ENCODE measurements at places on chromosomes 13 and 19.

GRCh38 chr13:27497563-27498230 lies 47.3 kb upstream of the MTIF3 start:
- no peak for DNase-seq

DNA sequence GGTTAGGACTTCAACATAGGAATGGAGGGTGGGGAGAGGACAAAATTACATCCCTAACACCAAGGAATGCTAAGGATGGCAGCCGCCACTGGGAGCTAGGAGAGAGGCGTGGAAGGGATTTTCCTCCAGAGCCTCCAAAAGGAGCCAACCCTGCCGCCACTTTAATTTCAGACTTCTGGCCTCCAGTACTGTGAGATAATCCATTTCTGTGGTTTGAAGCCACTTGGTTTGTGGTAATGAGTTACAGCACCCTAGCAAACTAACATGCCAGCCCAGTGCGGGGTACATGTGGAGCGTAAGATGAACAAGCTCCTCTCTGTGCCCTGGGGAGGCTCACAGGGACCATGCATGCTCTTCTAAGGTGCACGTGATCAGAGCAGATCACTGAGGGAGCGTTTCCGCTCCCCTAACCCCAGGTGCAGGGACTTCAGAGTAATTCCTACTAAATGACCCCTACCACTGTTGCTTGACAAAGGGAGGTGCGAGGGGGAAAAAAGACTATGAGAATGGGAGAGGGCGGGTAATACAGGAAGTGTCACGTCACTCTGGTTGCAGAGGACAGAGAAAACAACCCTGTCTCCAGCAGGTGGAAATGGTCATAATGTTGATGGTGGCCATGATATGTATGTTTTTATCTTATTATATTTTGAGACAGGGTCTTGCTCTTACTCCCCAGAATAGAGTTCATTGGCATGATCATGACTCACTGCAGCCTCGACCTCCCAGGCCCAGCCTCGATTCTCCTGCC lies 12.0 kb downstream of the FPR1 start:
- DNase-seq = no peak

DNA sequence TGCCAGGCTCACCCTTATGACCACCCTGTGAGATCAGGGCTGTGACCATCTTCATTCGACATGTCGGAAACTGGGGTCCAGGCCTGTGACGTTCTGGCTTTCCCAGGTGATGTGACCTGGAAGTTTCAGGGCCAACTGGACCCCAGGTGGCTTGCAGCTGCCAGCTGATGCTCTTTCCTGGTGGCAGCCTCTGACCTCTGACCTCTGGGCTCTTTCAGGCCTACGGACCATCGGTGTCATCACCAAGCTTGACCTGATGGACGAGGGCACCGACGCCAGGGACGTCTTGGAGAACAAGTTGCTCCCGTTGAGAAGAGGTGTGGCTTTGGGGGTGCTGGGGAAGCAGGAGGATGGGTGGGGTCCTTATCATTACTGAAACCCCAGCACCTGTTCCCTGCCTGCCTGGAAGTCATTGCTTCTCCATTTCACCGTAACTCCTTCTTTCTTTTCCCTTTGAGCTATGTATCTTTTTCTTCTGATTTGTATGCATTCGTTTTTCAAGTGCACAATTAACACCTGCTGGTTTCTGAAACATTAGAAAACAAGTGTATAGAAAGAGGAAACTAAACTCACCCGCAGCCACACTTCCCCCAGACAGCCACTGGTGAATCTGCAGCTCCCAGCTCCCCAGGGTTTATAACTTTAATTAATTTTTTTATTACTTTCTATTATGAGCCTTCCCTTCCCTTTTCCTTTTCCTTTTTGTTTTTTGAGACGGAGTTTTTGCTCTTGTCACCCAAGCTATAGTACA lies 58.9 kb downstream of the TMED1 start:
- no peak for DNase-seq

GRCh38 chr13:77267362-77267761 lies 59.5 kb downstream of the MYCBP2 start:
- DNase-seq = no peak

DNA sequence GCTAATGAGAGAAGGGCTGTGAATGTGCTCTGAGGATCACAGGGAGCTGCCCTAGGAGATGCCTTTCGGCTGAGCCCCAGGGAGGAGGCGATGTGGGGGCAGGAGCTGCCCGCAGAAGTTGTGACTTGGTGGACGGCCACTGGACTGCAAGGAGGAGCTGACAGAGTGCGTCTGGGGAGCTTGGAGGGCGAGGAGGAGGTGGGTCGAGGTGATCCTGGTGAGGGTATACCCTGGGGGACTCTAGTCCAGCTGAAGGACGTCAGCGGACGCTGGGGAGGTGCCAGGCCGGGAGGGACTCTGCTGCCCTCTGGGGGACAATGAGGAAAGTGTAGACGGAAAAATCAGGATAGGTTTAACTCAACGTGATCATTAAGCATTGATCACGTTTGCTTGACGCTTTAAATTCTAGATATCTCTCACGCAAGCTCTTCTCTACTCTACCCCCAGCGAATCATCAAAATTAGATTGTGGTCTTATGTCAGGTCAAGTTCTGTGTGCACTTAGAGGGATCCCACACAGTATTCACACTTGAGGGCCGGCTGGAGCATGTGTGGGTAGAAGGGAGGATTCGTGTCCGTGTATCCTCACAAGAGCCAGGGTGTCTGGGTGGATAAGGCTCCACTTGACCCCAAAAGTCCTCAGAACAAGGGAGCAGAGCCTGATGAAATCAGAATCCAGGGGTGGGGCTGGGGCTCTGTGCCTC lies 3.3 kb upstream of the CEACAM7 start:
- DNase-seq = no peak

- no peak for DNase-seq
Measured at GRCh38 chr19:41872384-41872774, 4.7 kb upstream of the CD79A start.

- DNase-seq = no peak
Measured at GRCh38 chr19:7371001-7371400, 22.3 kb downstream of the ARHGEF18 start.

GRCh38 chr13:101977475-101977874 lies 424.4 kb downstream of the FGF14 start:
- no peak for DNase-seq

- DNase-seq = no peak
Measured at GRCh38 chr13:56515441-56515840, 625.3 kb upstream of the PRR20A start.

GRCh38 chr13:113643593-113643992 lies 14.4 kb downstream of the ATP4B start:
- no peak for DNase-seq

- DNase-seq = no peak
Measured at GRCh38 chr19:1290703-1291651, 5.3 kb downstream of the EFNA2 start.

- no peak for DNase-seq
Measured at GRCh38 chr13:62643007-62643483, 1227.4 kb upstream of the PCDH20 start.

- no peak for DNase-seq
Measured at GRCh38 chr19:12113121-12113520, 27.0 kb downstream of the ZNF20 start.

- DNase-seq = no peak
Measured at GRCh38 chr19:17579661-17580244, 24.3 kb downstream of the COLGALT1 start.

DNA sequence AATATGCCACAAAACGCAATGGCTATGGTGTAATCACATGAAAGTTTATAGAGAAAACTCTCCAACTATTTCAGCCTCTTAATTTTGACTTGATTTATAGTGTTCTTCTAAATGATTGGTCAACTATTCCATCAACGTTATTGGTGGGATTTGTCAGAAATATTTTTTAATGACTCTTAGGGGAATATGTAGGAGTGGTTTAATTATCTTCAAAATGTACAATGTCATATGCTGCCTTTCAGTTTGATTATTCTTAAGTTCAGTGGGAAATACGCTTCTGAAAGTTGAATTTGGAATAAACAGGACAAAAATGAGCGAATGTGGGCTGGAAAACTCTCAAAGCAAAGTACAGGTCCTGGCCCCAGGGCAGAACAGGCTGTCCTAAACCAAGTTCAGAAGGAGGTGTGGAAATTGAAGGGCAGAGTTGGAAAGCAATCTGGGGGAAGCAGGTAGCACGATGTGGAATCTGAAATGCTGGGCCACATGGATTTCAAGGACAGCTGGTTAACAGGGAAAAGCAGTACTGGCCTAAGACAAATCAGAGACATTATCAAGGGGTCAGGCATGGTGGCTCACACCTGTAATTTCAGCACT lies 60.8 kb upstream of the MYCBP2 start:
- DNase-seq = no peak

- no peak for DNase-seq
Measured at GRCh38 chr19:54331626-54332025, 7.3 kb downstream of the LILRA4 start.

- no peak for DNase-seq
Measured at GRCh38 chr13:36891752-36892151, 28.3 kb downstream of the SMAD9 start.

- DNase-seq = no peak
Measured at GRCh38 chr13:110562696-110563462, 1.4 kb upstream of the RAB20 start.

- no peak for DNase-seq
Measured at GRCh38 chr19:51796195-51796679, 1.3 kb downstream of the FPR3 start.

- no peak for DNase-seq
Measured at GRCh38 chr13:113553511-113554332, 30.8 kb upstream of the TFDP1 start.

- no peak for DNase-seq
Measured at GRCh38 chr13:21013682-21014038, 47.7 kb downstream of the LATS2 start.

DNA sequence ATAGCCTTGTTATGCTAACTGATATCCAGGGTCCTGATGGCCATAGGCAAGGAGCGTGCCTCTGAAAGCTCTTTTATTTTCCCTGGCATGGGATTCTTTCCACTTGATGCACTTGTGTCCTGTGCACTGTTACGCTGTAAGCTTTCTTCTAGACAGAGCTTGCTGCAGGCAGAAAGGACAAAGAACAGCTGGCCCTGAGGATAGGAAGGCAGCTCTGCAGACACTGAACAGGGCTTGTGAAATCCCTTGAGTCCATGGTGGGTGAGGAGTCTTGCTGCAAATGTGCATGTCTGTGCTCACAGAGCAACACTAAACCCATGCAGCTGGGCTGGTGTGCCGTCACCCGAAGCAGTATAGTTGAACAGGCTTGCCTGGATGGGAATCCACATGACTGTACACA lies 126.6 kb downstream of the AKAP11 start:
- DNase-seq = no peak

DNA sequence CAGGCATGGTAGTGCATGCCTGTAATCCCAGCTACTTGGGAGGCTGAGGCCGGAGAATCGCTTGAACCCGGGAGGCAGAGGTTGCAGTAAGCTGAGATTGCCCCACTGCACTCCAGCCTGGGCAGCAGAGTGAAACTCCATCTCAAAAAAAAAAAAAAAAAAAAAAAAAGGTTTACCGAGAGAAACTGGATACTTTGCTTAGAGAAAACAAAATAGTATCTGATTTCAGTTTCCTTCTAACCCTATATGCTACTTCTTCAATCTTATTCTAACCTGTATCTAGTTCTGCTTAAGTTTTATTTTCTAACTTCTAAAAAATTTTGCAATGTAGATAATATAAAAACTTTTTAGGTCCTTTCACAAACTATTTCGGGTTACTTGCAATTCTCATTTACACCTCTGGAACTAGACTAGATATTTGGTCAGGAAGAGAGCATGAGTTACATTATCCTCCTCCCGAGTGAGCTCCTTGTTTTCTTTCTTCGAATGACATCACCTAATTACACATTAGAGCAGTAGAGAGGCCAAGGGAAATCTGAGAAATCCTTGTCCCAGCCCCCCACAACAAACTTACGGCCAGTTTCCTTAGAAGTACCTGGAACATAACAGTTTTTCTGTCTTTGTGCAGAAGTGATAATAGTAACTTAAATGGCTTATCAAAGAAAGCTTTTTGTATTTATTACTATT lies 128.9 kb downstream of the B3GLCT start:
- peak; percentile 30 for DNase-seq

DNA sequence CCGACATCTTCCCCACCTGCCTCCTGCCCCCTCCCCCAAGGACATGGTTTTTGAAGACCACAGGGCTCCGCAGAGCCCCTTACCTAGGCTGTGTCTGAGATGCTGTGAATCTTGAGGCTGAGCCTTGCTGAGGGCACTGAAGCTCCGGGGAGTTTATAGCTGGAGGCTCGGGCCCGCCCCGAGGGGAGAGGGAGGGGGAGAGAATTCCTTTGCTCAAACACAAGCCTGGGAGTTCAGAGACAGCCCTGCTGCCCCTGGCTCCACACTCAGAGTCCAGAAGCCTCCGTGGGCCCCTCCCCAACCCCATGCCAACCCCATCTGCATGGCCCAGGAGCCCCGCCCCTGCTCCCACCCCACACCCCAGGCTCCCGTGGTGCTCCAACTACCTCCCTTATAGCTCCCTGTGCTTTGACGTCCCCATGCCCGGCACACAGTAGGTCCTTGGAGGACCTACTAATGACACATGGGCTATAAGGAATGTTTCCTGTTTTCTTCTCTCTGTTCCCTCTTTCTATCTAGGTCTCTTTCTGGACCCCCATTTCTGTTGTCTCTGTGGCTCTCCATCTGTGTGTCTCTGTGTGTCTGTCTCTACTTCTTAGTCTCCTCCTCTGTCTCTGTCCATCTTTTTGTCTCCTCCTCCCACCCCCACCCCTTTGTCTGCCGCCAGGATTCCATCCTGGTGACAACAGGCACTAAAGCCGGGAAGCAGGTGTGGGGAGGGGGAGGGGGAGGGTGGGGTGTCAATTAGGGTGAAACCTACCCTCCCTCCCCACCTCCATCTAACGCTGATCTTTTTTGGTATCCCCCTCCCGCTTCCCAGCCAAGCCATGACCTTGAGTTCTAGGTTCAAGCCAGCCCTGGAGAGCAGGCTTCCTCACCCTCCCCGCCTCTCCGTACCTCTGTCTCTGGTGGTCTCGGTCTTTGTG lies at the start of gene TNNT1:
Gene TNNT1, minus strand, starts transcription at position 129 of the 926 bp plus-strand sequence. CDS start 2,049 bp downstream, outside the sequence.
- DNase-seq = no peak

Data from left renal cortex interstitium (tissue), 4 donors.